ENCODE measurements at places on chromosomes 6 and 20.

GRCh38 chr20:19958219-19958618 lies 58.9 kb upstream of the NAA20 start:
- DNase-seq = no peak

GRCh38 chr6:99660206-99660605 lies 53.6 kb downstream of the PRDM13 start:
- DNase-seq = no peak

- DNase-seq = peak; percentile 48
Measured at GRCh38 chr6:75609639-75610590, 8.2 kb downstream of the SENP6 start.

DNA sequence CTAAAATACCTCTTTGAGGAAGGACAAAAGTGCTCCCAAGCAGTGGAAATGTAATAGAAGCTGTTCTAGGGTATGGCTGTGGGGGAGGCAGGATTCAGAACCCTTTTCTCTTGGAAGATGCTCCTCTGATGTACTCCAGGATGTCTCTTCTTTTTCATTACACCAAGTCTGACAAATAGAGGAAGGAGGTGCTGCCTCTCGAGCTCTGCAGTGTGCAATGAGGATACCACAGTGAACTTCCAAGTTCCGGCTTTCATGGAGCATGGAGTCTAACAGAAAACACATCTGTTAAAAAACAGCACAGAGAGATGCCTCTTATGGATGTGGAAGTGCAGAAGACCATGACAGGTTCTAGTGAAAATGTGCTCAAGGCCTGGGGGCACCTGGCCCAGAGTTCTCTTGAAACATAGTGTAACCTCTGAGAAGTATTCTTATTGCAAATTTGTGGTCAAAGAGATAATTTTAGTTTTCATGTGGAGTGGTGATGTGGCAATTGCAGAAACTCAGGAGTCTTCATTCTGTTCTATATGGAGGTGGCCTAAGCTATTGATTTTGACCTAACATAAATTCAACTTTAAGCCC lies 362.0 kb upstream of the CITED2 start:
- no peak for DNase-seq

GRCh38 chr6:155372256-155372655 lies 58.0 kb upstream of the TFB1M start:
- no peak for DNase-seq

GRCh38 chr6:106064756-106065155 lies 21.4 kb upstream of the PRDM1 start:
- DNase-seq = no peak

DNA sequence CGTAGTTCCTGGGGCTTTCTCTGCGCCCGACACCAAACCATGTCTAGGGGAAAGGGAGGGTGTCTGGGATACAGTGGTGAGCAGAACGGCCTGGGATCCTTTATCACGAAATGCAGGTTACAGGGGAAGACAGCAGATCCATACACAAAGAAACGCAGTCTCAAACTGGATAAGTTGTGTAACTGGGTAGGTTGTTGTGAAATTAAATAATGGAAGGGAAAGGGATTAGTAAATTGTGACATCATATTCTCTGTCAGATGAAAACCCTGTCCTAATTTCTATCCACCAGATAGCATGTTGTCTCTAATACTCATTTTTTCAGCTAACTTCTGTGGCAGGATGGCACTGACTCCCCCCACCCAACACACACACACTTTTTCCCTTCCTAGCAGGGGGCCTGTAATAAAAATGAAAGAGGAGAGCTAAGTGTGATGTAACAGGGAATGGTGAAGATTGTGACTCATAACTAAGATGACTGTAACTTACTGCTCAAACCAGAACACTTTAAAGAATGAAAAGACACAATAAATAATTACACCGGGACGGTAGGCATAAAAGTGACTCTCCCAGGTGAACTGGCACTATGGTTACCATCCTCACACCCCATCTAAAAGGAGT lies 769 bp upstream of the TRPC4AP start:
- peak; percentile 31 for DNase-seq

GRCh38 chr6:148867862-148868261 lies 121.0 kb downstream of the UST start:
- no peak for DNase-seq

DNA sequence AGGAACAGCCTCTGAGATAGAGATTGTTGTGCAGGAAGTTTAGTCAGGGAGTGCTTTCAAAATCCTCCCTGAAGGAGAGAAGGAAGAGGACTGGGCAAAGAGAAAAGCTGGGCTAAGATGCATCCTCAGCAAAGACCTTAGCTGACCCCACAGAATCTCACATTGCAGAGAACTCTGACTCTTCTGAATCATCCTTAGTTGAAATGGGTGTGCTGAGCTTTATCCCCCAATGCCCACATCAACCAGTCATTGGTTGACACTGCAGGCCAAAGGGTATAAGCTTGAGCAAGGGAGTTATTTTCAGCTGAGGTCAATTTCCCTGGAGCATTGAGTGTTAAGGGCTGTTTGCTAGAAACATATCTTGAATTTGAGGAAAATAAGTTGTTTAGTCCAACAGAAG lies 732.2 kb downstream of the CBLN4 start:
- DNase-seq = no peak

DNA sequence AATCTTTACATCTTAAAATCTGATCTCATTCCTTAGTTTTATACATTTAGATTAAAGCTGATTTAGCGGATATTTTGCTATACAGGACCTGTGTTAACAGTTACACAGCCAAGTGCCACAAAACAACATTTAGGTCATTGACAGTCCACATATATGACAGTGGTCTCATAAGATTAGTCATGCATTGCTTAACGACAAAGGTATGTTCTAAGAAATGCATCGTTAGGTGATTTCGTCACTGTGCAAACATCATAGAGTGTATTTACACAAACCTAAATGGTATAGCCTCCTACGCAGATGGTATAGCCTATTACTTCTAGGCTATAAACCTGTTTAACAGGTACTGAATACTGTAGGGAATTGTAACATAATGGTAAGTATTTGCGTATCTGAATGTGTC lies 21.6 kb downstream of the ADGRG6 start:
- DNase-seq = no peak

- DNase-seq = peak; percentile 86
Measured at GRCh38 chr6:57267586-57268293, 45.6 kb upstream of the RAB23 start.

DNA sequence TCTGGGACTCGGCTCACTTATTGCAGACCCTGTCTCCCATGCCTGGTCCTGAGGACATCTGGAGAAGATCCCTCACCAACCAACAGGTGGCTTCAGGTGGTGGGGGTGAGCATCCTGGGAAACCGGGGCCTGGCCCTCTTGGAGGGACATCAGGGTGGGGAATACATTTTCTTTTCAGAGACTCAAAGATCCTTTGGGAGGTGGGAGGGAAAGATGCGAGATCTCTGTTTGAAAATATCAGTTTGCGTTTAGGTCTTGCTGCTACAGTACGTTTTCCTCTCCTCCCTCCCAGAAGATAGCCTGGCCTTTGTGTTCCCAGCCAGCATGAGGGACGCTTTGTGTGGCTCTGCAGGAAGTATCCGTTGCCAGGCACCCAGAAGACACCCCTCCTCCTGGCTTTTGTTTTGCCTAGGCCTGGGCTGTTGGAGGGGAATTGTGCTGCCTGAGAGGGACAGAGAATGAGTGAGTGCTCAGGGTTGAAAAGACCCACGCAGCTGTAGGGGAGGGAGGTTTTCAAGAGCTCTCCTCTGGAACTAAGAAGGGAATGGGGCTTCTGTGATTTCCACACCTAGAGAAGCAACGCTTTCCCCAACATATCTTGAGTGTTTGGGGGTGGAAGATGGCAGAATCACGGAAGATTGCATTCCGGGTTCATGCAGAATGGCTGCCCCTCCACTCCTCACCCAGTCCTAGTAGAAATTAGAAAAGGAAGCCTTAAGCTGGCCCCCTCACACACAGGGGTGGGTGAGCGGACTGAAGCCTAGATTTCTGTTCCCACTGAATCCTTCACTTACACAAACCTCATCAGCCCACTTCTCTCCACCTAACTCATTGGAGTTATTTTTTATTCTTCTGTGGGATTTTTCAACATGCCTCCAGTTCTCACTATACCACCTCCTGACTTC lies 22.0 kb upstream of the SLC2A12 start:
- DNase-seq = peak; percentile 33

- DNase-seq = no peak
Measured at GRCh38 chr6:158219228-158219627, 51.1 kb downstream of the GTF2H5 start.

DNA sequence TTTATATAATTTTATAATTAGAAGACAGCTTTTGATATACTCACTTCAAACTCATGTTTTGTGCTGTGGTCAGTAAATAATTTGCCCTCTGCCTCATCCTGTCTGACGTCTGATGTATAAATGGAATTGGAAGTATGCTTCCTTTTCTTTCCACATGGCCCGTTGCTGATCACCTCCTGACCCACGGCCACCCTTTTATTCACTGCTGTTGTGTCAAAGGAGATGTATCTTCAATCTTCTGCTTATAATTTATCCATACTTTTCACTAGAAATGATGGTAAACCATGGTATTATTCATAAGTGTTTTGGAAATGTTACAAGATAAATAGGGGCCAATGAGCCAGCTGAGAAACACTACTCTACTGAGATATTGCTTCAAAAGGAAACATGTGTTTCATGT lies 841.8 kb downstream of the PHF3 start:
- DNase-seq = no peak

- no peak for DNase-seq
Measured at GRCh38 chr6:1003394-1004160, 308.3 kb upstream of the FOXQ1 start.
